ENCODE measurements at places on chromosomes 2 and 18.

GRCh38 chr2:107592280-107592624 is 234.4 kb upstream of the RGPD4 start:
- no peak overlapping the region for H3K27ac ChIP-seq
- no peaks in the 10 kb centered on the region for H3K27me3 ChIP-seq
- H3K4me3 ChIP-seq = no peak overlapping the region
- no peaks in the 10 kb centered on the region for H3K4me1 ChIP-seq
- no peak for DNase-seq

GRCh38 chr2:3223080-3223923 is 154.3 kb downstream of the EIPR1 start:
- H3K4me1 ChIP-seq = peaks cover 44% of the 10 kb centered on the region
- no peaks in the 10 kb centered on the region for H3K27me3 ChIP-seq
- peak overlapping the region; percentile 35 for H3K4me3 ChIP-seq
- peak; percentile 97 for DNase-seq

DNA sequence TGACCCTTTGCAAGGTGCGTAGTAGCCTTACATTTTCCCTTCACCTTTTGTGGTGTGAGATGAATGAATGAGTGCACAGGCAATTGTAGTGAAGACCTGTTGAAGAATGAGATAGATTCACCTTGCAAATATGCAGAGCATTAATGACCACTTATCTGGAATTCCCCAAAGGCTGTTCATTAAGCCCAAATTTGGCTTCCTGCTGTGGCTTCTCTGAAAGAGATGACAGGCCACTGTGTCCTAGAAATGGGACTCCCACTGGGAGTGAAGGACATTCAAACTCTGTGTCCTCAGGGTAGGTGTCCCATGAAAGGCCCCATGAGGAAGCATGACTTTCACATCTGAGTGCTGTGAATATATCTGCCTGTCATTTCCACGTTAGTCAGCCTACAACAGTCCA is 1821.8 kb upstream of the PIK3C3 start:
- H3K27me3 ChIP-seq = no peaks in the 10 kb centered on the region
- DNase-seq = no peak
- H3K4me1 ChIP-seq = no peaks in the 10 kb centered on the region
- no peak overlapping the region for H3K4me3 ChIP-seq
- no peaks in the 10 kb centered on the region for H3K36me3 ChIP-seq

GRCh38 chr2:98334439-98335078 is 11.7 kb upstream of the CNGA3 start:
- H3K4me3 ChIP-seq = no peak overlapping the region
- no peak for DNase-seq
- no peaks in the 10 kb centered on the region for H3K4me1 ChIP-seq

DNA sequence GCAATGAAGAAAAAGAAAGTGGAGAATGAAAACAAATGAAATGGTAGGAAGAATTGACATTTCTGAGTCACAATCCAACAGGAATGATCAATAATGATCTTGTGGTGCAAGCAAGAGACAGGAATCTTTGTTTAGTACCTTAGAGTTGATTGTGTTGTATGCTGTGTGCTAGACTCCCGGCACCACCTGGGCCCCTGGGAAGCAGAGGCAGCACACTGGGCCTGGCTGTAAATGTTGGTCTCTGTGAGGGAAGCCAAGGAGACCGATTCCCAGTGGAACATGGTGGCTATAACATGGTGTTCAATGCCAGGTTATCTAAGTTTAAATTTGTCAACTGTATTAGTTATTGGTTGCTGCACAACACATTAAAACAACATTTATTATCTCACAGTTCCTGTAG is 9.8 kb upstream of the CWC22 start:
- H3K4me3 ChIP-seq = no peak overlapping the region
- no peaks in the 10 kb centered on the region for H3K4me1 ChIP-seq
- H3K27ac ChIP-seq = no peak overlapping the region
- peaks cover 6% of the 10 kb centered on the region for H3K27me3 ChIP-seq

All from activated naive CD4-positive, alpha-beta T cell treated with anti-CD3 and anti-CD28 coated beads for 36 hours (primary cell).